Suppressor macrophage treated with lipopolysaccharide for 4 hours (primary cell): ENCODE measurements at places on chromosomes 6 and 20.

GRCh38 chr6:140957386-140957785 lies 1175.3 kb upstream of the GJE1 start:
- DNase-seq: no peak

DNA sequence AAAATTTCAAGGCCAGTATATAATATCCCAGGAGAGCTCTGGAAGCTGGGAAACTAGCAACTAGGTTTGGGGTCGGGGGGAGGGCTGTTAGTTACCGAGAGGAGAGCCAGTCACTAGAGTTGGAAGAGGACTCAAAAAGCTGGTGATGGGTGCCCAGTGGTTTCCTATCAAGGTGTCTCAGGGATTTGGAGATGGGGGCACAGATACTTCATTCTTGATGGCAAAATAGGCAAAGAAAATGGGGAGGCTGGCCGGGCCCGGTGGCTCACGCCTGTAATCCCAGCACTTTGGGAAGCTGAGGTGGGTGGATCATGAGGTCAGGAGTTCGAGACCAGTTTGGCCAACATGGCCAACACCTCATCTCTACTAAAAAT lies 805 bp downstream of the PHF1 start:
- DNase-seq: no peak

- DNase-seq: no peak
Measured at GRCh38 chr6:142551274-142551811, 249.5 kb downstream of the ADGRG6 start.

- no peak for DNase-seq
Measured at GRCh38 chr6:104987218-104987617, 30.3 kb downstream of the LIN28B start.

DNA sequence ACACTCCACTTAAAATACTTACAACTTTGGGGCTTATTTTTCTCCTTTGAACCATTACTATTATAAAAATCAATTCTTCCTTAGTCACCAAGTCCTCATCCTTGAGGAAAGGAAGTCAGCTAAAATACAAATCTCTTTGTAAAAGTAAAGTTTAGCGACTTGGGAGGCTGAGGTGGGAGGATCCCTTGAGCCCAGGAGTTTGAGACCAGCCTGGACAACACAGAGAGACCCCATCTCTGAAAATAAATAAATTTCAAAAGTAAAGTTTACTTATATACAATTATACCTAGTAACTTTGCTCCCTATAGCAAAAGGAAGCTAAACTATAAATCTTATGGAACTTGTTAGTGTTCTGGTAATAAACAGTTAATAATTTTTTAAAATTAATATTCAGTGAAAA lies 40.4 kb downstream of the MYB start:
- DNase-seq: no peak

DNA sequence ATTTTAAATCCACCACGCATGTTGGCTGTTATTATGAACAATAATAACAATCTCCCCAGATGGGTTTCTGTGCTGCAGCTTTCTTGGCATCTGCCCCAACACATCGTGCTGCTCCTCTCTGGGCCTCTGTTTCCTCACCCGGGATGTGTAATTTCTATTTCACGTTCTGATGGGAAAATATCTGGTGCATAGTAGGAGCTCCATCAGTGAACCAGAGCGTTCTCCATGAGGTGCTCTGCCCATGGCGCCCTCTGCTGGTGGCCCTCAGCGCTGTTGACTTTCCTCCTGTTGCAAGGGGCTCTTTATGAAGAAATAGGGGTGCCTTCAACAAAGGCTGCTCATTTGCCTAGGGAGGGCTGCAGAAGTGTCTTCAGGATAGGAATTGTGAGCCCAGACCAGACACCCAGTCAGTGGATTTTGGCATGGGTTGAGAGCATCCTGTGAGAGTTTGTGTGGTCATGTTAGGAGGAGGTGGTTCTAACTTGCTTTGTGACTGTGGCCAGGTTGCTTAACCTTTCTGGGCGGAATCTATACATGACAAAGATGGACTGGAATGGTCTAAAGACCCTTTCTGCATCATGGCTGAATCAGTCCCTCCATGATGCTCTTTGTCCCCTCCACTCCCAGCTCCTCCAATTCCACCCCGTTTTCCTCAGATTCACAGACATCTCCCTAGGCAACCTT lies 8.1 kb downstream of the SCRT2 start:
- DNase-seq: peak; percentile 75

GRCh38 chr20:47949230-47949629 lies 163.9 kb upstream of the SULF2 start:
- DNase-seq: no peak

- no peak for DNase-seq
Measured at GRCh38 chr6:55584654-55585354, 5.8 kb upstream of the HMGCLL1 start.

DNA sequence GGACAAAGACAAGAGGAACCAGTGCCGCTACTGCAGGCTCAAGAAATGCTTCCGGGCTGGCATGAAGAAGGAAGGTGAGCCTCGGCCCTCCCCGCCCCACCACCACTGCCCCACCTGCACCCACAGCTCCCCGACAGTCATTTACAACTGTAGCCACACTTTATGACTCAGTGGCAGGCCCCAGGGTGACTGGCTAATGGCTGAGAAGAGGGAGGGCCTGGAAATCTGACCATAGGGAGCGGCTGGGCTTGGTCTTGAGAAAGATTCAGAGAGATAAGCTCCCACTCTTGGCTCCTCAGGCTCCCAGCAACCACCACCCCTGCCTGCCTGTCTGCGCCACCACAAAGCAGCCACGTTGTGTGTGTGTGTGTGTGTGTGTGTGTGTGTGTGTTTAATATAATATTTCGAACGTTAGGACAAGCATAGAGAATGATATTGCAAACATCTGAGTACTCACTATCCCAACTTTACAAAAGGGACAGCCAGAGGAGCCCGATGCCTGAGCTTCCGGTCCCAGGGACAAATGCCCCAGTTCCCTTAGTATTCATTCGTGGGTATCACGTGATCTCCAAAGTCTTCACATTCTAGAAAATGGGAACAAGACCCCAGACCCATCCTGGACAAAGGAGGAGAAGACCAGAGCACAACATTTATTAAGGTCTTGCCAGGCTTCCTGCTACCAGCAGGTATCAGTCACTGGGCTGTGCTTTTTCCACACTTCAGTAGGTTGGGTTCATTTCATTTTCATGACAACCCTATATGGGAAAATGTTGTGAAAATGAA lies 52.1 kb downstream of the HNF4A start:
- DNase-seq: no peak

DNA sequence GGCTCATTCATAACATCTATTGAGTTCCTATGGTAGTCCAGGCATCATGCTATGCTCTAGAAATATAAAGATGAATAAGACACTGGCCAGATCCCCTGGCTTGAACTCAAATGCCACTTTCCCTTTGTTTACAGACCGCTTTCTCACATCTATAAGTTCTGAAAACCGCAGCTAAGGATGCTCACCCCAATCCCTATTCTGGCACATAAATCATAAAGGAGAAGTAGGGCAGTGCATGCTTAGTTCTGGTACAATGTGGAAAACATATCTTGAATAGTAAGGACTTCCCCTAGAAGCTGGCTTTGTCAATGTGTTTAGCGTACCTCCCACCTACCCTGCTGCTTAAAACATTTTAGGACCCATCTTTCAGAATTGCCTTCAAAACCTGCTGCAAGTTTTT lies 26.4 kb downstream of the MRS2 start:
- peak; percentile 10 for DNase-seq

DNA sequence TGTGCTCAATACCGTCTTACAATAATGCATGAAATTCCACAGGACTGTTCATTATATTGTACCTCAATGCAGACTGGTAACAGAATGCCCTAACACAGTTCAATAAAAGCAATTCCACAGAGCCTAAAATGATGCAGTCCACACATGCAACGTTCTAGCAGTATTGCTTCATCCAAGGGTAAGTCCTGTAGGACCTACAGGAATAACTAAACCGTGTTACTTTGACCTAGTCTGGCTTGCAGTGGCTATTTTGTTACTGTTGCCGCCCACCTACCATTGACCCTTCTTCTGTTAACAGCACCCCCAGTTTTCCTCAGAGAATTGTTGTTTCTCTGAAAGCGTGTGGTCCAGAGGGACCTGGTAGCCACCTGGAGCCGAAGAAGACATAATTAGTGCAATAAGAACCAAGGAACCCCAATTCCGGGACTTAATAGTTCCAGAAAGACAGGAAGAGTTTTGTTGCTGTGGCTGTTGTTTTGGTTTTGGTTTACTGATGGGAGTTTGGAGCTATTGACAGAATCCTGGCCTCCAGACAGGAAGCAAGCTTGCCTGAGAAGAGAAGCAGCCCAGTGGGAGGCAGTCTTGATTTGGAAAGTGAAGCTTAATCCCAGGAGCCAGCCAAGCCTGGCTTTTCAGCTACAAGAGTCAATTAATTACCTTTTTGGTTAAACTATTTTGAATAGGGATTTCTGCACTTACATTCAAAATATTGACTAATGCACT lies 91.3 kb downstream of the FRK start:
- no peak for DNase-seq

GRCh38 chr20:60950561-60950960 lies 301.5 kb upstream of the CDH4 start:
- no peak for DNase-seq

DNA sequence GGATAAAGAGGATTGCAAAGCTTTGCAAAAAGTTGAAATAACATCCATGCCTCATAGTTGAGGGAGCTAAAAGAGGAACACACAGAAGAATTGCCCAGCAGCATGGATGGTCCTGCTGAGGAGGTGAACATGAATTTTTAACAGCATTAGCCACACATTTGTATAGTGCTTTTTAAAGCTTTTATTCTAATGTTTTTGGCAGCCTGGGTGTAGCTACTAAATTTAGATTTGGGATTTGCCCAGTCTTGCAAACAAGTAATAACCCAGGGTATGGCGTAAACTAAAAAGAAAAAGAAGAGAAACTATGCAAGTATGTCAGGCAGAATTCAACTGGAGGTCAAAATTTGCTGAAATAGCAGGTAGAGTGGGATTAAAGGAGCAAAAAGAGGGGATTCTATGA lies 75.1 kb upstream of the PTPRK start:
- DNase-seq: no peak

DNA sequence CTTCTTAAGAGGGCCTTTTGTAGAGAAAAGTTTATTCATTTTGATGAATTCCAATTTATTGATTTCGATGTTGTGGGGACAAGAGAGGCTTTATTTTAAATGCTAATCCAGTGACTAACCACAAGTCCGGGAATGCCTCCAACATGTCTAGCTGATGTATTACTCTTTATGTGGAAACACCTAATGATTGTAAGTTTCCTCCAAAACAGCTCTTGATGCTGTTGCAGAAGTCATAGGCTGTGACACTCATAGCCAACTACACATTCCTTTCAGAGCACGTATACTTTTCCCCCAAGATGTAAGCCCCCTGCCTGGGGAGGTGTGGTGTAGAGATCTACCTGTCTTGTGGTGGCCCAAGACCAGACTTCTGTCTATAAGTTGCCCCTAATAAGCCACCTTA lies 61.3 kb upstream of the RNF24 start:
- no peak for DNase-seq

GRCh38 chr20:50744143-50744792 lies 12.9 kb downstream of the PARD6B start:
- peak; percentile 36 for DNase-seq

- DNase-seq: no peak
Measured at GRCh38 chr6:148500402-148500801, 157.8 kb downstream of the SASH1 start.

DNA sequence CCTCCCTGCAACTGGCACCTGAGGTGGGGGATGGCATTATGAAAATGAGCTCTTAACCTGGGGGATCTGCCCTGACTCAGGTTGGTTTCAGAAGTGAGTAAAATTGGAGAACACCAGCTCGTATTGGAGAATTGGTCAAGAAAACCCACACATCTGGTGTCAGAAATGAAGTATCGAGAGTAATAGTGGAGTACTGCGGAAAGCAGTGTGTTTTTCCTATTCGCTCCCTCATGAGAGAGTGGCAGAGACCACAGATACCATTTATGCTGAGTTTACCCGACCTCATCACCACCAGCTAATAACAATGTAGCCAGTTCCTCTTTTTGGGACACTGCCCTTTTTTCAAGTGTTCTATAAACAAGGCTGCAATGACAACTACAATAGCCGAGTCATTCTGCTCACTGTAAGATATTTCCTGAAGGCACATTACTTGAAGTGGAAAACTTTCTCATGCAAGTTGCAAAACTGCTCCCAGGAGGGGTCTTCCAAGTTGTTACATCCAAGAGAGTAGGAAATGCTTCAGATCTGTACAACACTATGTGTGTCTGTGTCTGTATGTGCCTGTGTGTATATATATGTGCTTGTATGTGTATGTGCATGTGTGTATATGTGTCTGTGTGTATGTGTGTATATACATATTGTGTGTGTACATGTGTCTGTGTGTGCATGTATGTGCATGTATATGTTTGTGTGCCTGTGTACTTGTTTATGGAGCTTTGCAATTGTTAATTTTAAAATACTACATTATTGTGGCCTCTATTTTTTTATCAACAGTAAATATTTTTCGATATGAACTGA lies 106.0 kb upstream of the CST7 start:
- peak; percentile 72 for DNase-seq

- peak; percentile 72 for DNase-seq
Measured at GRCh38 chr6:155200012-155200411, 63.8 kb upstream of the CLDN20 start.

DNA sequence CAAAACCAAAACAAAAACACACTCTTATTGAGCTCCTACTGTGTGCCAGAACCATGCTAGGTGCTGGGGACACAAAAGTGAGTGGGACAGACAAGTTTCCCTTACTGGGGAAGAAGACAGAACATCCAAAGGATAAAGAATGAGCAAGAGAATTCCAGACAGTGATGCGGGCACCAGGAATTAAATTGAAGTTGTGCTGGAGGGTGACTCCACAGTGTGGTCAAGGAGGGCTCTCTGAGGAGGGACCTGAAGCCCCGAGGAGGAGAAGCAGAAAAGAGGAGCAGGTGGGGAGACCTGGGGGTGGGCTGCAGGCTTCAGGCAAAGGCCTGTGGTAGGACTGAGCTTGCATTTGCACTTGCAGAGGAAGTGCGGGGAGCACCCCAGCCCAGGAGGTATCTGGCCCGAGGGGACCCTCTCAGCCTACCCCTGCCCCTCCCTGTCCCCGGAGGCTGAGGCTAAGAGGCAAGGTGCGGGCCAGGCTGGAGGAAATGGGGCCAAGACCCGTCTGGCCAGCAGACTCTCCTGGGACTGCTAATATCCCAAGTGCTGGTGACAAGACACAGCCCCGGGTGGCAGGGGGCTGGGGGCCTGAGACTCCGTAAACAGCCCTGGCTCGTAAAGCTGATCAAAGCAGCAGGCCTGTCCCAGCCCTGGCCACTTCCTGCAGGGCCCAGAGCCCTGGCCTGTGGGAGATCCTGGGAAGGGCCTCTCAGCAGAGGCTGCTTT lies 57.1 kb downstream of the SNAI1 start:
- no peak for DNase-seq

GRCh38 chr20:60202046-60202445 lies 243.8 kb downstream of the CDH26 start:
- DNase-seq: no peak
